Uterus (tissue), 4 donors: ENCODE measurements at places on chromosomes 12 and 14. TPM values are rescaled to one million over a fixed set of nuclear protein-coding genes. Genes with fewer than 3 reads are reported as not detected.

DNA sequence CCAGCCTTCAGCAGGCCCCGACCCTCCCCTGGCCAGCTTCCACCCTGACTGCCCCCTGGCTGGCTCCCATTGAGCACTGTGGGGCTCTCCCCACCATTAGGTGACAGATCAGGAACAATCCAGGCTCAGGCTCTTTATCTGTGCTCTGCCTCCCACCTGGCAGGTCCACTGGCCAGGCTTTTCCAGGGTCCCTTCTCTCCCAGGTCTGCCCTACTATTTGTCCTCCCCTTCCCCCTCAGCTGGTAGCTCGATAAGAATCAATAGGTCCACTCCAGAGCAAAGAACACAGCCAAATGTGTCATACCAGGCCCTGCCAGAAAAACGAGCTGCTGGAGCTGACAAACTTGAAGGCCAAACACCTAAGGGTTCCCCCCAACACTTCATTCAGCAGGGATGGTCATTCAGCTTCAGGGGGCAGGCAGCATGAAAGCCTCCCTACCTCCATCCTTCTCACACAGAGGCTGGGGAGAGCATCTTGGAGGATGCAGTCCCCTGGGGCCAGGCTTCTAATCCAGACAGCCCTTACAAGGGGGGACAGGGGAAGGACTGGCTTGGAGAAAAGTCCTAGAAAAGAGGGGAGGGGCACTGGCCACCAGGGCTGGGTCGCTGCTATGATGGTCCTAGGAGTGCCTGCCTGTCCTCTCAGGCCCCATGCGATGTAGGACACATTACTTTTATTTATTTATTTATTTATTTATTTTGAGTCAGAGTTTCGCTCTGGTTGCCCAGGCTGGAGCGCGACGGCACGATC lies 1.9 kb upstream of the KRT18 start:
- no peak for DNase-seq

- DNase-seq: no peak
Measured at GRCh38 chr12:4211372-4211771, 62.2 kb upstream of the CCND2 start.

DNA sequence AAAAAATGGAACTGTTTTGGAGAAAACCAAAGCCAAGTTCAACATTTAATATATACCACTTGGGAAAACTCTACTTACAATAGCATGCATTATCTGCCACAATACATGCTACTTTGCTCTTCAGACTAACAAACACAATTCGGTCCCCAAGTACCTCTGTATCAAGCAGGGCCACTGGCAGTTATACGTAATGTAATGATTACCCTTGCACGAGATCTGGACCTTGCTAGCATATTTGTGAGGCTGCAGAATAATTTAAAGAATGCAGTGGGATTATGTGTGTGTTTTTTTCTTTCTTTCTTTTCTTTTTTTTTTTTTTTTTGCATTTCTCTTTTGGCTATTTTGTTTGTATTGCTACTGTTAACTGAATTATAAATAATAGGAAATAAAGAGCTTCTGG lies 22.8 kb upstream of the PYGL start:
- DNase-seq: no peak

DNA sequence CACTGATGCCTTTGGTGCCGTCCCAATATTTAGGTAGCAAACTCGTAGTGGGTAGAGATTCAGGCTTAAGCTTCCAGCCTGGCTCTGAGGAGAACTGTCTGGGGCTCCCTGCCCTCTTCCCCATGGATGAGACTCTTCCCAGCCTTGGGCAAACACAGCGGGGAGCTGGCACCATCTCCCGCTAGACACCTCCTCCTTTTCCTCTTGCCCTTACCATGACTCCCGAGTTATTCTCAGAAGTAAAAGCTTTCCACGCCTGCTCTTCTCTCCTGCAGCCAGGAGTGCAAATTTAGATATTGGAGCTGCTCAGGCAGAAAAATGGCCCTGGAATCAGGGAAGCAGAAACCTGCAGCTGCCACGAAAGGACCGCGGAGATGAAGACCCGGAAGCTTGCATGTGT lies 45.6 kb upstream of the RBM19 start:
- DNase-seq: no peak

- DNase-seq: peak; percentile 50
Measured at GRCh38 chr12:46473634-46474329, 101.2 kb upstream of the SLC38A2 start.

Gene TBK1
- 37.5 TPM for total RNA-seq
